ENCODE measurements at places on chromosomes 4 and X. TPM values are rescaled to one million over a fixed set of nuclear protein-coding genes. Genes with fewer than 3 reads are reported as not detected.

CFAP299 gene
- total RNA-seq: not detected

GRCh38 chrX:41026702-41027078 is 58.6 kb upstream of the USP9X start:
- DNase-seq: no peak

DNA sequence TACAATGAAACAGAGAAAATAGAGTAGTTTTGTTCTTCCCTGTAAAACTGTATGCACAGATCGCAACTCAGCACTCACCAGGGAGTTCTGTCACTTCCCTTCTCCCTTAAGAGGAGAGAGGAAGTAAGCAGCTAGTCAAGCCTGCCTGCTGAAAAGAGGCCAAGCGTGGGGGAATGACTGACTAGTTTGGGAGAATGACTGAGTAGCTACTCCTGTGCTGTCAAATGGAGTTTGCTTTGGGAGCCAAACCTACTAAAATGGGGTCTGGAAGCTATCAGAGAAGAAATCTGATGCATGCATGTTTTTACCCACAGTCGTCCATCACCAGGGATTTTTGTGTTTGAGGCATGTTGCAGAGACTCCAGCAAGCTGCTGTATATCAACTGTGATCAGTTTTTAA is 54.6 kb upstream of the LHFPL1 start:
- DNase-seq: no peak

DNA sequence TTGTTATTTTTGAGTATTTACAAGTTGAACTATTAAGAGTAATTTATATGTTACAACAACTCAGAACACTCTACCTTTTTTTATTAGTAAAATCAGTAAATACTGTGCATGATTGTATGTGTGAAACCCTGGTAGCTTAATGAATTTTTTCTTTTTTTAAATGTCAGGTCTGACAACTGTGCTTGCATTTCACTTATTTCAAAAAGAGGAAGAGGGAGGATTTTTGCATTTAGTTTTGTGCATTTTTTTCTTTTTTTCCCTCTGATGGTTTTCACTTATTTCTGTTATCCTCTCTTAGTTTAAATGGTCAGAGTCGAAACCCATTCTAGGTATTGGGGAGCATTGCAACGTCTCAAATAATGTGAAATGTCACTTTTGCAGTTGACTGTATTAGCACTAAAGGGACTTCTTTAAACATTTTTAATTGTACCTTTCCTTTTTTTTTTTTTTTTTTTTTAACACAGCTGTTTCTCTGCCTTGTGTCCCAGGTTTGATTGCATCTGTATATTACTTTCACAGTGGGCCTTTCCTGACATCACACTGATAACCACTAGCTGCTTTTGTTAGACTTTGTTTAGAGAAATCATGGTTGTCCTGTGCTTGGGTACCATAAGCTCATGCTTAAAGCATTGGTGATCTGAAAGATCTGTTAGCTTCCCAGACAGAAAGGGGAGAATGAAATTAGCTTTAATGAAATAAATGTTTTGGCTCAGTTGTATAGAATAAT is 28.5 kb downstream of the MOB1B start:
- no peak for DNase-seq

GPAT3 gene
- 1.8 TPM for total RNA-seq

DNA sequence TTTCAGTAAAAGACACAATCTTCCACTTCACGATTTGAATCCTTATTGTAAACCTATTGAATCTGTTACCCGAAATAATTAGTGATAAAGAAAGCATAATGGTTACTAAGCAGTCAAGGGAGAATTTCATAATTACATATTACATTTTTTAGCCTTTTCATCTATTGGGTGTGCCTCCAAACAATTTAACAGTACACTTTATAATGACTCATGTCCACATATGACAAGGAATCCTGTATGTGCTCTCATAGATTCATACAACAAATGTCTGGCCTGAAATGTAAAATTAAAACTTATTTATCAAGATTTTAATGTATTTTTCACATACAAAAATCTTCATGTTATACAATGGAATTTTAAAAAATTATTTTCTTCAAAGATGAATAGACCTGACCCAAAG is 39.4 kb downstream of the PPP3CA start:
- DNase-seq: no peak

- DNase-seq: no peak
Observed at GRCh38 chr4:53608649-53609048, 17.4 kb upstream of the LNX1 start.

IL2 gene
- not detected for total RNA-seq

C4orf17 gene
- total RNA-seq: not detected

DNA sequence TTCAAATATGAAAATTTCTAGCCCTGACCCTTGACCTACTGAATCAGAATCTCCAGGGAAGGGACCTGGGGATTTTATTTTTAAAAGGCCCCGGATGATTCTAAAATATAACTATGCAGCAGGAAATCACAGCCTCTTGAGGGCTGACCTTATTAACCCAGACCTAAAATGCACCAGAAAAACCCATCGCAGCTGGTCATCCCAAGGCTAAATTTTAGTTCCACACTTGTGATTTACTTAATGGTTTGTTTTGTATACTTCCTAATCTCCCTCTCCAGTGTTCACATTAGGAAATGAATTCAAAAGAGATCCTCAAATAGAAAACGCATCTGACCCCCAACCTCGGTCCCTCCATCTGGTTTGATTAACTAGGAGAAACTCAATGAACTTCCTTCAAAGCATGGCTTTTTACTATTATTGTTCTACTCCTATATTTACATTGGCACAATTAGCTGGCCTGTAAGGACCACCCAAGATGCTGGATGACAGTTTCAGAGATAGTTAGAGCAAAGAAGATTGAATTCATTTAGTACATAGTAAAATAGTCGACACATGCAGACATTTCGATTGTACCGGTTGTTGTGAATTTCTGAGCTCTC is 147.8 kb upstream of the MED14 start:
- no peak for DNase-seq

DNA sequence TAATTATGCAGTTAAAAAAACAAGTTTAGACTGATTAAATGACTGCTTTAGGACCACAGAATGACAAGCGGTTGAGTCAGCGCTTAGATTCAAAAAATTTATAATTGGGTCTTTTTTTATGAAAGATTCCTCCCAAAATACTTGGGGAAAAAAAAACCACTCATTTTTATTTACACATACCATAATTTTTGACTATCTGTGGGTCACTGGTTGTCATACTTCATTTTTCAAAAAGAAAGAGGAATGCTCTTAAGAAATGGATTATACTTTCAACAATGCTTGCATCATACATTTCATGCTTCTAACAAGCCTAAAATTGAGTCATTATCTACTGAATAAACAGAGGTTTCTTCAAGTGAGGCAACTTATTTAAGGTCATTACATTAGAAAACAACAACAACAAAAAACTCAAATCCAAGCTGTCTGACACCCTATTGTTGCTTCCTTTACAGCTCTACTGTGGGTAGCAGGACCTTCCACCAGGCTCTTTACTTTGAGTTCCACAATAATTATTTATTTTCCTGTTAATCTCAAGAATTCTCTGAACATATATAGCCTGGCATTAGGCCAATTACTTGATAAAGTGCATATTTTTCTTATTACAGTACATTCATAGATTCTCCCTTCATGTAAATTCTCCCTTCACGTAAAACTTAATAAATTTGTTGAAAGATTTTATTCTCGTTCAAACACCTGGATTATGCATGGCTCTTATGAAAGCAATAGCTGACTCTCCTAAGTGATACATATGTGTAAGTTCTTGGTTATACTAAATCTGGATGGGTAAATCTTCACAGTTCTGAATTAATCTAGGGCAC is 445.5 kb downstream of the PCDH10 start:
- no peak for DNase-seq

HHIP gene
- 9.7 TPM for total RNA-seq

PABPC4L gene
- total RNA-seq: 0.65 TPM

- DNase-seq: no peak
Observed at GRCh38 chrX:27391623-27392022, 71.5 kb downstream of the PPP4R3C start.

ARMCX6 gene
- 11.7 TPM for total RNA-seq

DNA sequence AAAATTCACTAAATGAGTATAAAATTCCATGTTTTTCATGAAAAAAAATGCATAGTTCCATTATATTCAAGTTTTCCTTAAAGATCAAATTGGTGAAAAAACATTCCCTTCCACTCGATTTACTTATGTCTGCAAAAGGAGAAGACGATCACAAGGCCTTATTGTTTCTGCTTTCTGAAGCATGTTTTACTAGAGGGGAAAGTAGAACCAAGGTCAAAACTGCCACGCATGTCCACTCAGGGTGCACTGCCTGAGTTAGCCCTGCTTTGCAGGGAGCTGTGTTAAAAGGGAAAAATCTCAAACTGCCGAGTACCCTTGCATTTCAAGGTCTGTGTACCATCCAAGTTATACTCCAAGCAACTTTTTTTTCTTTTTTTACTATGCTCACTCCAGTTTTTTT is 57.2 kb downstream of the TRAPPC11 start:
- DNase-seq: no peak

GAB1 gene
- total RNA-seq: 11.1 TPM

DNA sequence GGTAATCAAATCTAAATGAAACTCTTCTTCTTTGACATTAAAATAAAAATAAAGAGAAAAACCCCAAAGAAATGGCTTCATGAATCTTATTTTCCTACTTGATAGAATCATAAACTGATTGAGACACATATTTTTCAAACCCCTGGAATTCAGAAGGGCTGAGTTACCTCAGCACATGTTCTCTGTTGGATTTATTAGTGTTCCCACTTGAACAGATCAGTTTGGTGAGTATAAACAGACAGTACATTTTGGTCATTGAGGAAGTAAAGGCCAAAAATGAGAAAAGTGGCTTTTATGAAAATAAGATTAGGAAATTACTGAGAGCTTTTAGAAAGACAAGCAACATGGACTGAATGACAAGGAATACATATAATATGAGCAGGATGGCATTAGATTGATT is 620.4 kb downstream of the ANKRD50 start:
- no peak for DNase-seq

PASD1 gene
- not detected for total RNA-seq

- DNase-seq: no peak
Observed at GRCh38 chr4:38190717-38191178, 230.6 kb downstream of the PTTG2 start.

DNA sequence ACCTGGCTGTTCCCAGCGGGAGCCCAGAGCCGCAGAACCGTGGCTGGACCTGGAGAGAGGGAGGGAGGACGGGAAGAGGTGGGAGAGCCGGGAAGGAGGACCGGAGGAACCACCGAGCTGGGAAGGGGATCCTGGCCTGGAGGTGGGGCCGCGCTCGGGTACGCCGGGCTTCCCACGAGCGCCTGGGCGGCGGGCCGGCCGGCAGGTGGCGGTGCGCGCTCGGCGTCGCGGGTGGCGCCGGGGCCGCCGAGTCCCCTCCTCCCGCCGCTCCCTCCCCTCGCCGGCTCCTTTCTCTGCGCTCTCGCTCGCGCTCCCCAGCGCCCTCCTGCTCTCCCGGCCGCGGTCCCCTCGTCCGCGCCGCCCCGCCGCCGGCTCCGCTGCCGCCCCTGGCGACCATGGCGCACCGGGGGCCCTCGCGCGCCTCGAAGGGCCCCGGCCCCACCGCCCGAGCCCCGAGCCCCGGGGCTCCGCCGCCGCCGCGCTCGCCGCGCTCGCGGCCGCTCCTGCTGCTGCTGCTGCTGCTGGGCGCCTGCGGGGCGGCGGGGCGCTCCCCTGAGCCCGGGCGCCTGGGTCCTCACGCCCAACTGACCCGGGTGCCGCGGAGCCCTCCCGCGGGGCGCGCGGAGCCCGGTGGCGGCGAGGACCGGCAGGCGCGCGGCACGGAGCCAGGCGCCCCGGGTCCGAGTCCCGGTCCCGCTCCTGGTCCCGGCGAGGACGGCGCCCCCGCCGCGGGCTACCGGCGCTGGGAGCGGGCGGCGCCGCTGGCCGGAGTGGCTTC is at the start of gene SORCS2:
SORCS2 (plus strand) TSS at position 287 of the 778 bp plus-strand sequence.
- peak; percentile 65 for DNase-seq

- DNase-seq: no peak
Observed at GRCh38 chrX:107576841-107577240, 51.5 kb upstream of the PRPS1 start.

EDNRA gene
- total RNA-seq: 6.0 TPM

DNA sequence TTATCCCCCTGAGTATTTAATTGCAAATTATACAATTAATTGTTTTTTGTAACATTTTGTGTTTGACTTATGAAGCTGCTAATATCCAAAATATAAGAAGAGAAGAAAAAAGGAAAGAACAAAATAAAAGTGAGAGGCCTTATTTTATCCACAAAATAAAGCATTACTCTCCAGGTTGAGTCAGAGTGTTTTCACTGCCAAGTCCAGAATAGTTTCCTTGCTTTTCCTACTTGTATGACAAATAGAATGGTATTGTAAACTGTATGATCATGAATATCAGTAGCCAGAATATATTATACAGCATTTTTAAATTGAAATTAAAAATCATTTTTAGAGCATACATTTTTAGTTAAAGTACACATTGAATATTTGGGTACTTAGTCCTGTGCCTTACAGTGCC is 237.8 kb downstream of the NDST4 start:
- DNase-seq: no peak

GRCh38 chr4:110452546-110452945 is 23.4 kb upstream of the ENPEP start:
- DNase-seq: no peak

GRCh38 chrX:18970465-18970864 is 13.4 kb downstream of the PHKA2 start:
- no peak for DNase-seq

DNA sequence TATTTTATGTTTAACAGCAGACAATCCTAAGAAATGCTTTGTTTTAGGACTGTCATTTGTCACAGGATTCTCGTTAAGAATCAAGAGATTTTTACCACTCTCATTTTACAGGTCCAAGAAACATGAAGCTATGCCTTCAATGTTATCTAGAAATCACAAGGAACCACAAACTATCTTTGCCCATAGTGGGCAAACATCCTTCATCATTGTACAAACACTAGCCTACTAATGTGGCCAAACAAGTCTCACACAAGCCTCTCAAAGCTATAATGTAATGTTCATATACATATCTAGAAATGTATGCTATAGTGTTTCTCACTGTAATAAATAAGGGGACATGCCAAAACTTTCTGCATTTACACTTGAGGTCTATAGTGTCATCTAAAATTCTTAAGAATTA is 26.8 kb downstream of the ZMAT1 start:
- DNase-seq: no peak

DNA sequence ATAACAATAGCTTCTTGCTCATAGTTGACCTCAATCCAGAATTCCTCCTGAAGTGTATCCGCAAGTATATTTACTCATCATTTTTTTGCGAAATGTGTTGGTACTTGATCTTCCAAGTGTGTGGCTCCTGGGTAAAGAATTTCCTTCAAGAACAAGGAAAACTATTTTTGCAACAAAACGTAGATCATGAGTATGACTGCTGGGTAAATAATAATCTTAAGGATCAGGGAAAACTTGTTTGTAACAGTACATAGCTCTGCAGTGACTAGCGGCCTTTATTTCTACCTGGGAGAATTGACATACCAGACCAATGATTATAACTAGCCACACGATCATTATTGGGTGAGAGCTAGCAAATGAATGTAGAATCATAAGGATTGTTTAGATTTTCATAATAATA is 1311.7 kb downstream of the ARAP2 start:
- no peak for DNase-seq

JAKMIP1 gene
- total RNA-seq: not detected

TKTL2 gene
- not detected for total RNA-seq

ADGRA3 gene
- total RNA-seq: 239 TPM

GRCh38 chr4:95472534-95472933 is 76.2 kb downstream of the UNC5C start:
- DNase-seq: no peak

WDR17 gene
- 0.50 TPM for total RNA-seq

SCD5 gene
- 0.28 TPM for total RNA-seq
